ENCODE measurements at places on chromosomes 12 and 14. TPM values are rescaled to one million over a fixed set of nuclear protein-coding genes. Genes with fewer than 3 reads are reported as not detected.

DNA sequence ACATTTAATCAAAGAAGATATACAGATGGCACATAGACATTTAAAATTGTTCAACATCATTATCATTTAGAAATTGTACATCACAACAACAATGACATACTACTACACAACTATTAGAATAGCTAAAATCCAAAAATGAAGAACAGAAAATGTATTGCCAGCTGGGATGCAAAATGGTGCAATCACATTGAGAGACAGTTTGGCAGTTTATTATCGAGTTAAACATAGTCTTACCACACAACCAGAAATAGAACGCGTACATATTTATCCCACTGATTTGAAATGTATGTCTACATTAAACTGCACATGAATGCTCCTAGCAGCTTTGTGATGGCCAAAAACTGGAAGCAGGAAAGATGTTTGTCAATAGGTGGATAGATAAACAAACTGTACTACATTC lies 791.5 kb upstream of the MGAT4C start:
- no peak for DNase-seq

GRCh38 chr14:85416771-85417170 lies 113.2 kb upstream of the FLRT2 start:
- DNase-seq, result no peak

- DNase-seq, result no peak
Observed at GRCh38 chr14:65421201-65421981, 8.9 kb downstream of the FUT8 start.

The DPF3 gene
- total RNA-seq, result 33.1 TPM
